ENCODE measurements at places on chromosomes 1 and 21. TPM values are rescaled to one million over a fixed set of nuclear protein-coding genes. Genes with fewer than 3 reads are reported as not detected.
A peak's percentile ranks its signal among the peaks of the same experiment; 100 is the strongest.

DNA sequence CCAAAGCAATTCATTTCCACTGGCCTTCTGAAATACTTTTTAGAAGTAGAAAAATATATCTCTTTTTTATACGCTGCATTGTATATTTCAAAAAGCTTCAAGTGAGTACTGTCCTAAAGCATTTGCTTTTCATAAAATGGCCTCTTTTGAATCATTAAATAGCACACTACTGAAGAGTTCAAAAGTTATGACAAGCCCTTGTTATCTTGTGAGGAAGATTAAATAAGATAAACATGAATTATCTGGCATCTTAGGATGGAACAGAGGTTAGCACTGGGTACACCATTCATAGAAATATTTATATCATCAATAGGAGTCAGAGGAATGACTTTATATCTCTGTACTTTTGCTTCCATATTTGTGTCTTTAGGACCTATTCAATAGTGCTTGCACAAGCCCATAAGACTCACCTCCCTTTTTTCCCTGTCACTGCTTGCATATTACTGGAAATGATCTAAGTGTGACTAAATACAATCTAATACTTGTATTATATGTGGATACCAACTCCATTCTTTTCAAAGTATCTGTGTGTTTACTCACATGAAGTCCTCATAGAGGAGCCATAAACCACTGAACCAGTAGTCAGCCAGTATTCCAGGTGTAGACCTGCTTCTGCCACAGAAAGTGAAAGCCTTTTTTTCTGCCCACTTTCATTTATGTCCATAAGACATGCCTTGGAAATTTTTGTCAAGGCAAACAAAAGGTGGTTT lies 274.2 kb upstream of the C1orf105 start:
- peak; percentile 90 for DNase-seq

DNA sequence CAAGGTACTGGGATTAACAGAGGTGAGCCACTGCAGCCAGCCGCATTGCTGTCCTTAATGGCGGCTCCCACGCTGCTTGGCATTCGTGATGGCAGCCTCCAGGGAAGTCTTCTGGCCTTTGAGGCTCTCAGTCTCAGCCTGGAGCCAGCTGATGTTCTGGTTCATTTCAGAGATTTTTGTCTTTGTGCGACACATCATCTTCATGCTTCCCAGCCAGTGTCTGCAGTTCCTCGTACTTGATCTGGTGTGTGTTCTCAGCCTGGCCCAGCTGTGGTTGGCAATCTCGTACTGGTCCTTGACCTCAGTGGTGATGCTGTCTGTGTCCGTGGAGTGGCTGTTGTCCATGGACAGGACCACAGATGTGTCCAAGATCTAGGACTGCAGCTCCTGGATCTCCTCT lies 11.7 kb downstream of the SNRPE start:
- no peak for DNase-seq

DNA sequence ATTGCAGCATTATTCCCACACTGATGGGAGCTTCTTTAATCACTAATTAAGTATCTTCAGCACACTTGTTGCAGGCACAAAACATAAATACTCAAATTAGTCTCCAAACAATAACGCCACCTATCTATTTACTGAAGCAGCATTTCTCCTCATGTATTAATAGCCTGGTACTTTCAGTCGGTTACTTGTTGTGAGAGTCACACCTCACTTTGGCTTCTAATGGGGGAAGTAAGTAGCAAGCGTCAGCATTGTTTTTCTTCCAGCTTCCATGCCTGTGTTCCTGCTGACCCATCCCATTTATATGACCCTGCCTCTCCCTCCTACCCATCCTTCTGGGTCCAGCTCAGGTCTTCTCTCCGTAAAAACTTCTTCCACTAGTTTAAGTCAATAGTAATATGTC lies 31.9 kb upstream of the DENND1B start:
- no peak for DNase-seq

DNA sequence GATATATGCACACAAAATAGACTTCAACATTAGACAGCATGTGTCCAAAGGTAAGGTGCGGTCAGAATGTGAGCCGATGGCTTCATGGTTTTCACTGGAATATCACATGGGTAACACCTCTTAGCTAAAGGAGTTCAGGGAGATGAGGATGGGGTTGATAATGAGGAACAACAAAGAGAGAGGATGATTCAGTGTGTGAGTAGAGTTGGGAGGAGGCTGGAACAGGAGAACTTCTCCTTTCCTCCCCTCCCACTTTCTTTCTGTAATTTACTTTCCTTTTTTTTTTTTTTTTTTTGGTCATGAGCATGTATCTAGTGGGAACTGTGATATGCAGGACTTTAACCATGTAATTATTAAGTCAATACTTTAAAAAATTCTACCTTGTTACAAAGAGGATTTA lies 99.4 kb downstream of the FASLG start:
- DNase-seq, result peak; percentile 25

- no peak for DNase-seq
These were observed 2.1 kb downstream of the GSTM4 start for GRCh38 chr1:109657970-109658369.

- no peak for DNase-seq
These were observed 22.2 kb downstream of the MKNK1 start for GRCh38 chr1:46581681-46582455.

- DNase-seq, result no peak
These were observed 30.7 kb downstream of the EIF2D start for GRCh38 chr1:206581571-206581981.

DNA sequence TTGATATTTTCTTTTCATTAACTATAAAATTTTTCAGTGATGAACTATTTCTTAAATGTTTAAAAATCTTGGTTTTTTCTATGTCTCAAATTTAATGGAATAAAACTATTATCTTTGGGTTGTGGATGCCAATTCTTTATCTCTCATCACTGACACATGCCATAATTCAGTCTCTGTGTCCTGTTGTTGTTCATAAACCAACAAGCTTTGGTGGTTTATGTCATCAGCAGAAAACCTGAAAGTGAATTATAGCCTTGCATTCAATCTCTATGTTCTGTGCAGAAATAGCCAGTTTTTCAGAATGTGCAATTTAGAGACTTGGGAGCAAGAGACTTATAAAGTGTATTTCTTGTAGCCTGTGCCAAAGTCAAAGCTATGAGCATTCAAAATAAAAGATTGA lies 462.6 kb upstream of the ADGRL4 start:
- no peak for DNase-seq

DNA sequence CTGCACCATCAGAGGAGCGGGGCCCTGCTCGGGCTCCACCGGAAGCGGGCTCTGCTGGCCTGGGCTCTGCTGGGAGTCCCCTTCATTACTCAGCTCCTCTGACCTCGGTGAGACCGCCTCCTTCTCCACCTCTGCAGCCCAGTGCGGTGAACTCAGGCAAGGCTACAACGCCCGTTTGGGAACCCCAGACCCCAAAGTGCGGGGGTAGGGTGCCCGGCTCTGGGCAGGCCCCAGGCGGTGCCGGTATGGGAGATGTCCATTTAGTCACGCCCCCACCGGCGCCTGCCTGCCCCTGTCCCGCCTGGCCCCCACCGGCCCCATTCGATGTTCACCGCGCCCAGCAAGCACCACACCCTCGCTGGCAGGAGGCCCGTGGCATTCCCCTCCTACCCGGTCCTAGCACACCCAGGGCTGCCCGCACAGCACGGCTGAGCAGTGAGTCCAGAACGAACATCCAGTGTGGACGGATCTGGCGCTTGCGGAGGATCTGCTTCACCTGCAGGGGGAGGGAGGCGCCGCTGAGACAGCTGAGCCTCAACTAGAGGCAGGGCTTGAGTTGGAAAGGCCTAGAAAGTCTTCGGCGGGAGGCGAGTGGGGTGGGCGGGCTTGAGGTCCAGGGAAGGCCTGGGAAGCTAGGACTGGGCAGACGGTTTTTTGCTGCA lies 10.0 kb downstream of the MAP3K6 start:
- peak; percentile 28 for DNase-seq

DNA sequence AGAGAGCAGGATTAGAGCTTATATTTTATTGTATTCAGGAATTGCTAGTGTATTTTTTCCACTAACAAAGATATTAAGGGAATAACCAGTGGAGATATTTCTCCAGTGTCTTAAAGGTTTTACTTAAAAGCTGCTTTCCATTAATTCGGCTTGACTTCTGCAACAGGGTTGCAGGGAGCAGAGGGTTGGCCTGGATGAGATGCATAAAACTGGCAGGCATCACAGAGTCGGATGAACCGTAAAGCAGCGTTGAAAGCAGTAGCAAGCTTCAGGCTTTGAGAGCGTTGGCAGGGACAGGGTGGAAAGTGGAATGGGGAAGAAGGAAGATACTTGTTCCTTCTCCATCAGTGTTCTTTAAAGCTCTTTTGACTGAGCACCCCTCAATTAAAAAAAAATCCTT lies 237.2 kb downstream of the LMO4 start:
- no peak for DNase-seq

- no peak for DNase-seq
These were observed 9.7 kb downstream of the SKI start for GRCh38 chr1:2237773-2238172.

DNA sequence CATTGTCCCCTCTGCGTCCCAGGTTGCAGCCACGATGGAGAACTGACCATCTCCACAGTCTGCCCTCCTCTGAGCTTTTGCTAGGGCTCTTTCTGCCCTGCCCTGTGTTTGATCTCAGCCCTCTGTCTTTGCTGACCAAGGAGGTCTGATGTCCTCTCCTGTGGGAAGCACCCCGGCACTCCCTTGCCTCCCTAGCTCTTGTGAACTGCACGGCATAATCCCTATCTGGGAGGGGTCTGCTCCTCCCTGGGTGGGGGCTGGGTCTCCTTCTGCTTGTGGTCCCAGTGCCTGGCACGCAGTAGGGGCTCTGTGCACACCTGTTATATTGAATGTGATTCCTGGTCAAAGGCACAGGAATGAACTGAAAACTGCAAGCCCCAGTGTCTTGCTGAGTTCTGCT lies 2.4 kb downstream of the DRAXIN start:
- DNase-seq, result no peak

DNA sequence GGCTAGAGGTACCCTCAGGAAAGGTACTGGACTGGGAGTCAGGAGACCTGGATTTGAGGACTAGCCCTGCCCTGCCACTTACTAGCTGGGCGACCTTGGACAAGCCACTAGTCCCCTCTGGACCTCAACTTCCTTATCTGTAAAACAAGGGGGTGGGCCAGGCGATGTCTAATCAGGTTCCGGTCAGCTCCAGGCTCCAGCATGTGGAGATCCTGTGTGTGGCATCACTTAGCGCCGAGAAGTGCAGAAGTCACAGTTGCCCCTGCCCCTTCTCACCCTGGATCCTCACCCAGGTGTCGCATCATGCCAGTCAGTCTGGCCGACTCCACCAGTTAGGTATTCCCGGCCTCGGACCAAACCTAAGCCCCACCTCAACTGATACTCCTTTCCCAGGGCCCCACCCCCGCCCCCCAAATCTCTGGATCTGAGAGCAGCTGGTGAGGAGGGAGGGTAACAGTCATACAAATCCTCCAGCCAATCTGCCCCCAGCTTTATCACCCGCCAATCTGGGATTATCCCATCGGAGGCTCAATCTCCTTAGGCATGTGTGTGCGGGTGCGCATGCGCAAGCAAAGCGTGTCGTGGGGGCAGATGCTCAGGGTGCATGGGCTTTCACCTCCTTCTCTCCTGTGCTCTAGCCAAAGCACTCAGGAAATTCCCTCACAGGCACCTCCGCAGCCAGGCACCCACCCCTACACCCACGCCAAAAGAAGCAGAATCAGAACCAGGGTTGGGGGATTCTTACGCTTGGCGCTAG lies 5.4 kb downstream of the CELF3 start:
- DNase-seq, result no peak

DNA sequence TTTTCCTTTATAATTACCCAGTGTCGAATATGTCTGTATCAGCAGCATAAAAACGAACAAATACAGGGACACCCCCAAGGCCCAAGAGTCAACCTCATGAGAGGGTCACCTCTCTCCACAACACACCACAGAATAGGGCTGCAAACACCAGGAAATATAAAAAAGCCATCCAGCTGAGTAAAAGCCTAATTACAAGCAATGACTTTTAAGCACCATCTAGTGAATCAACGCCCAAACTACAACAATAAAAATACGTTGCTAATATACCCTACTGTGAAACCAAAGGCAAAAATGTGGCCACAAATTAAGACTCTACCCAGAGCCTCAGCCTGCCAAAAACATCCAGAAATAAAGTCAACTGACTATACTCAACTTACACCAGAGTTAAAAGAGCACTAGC lies 817.9 kb upstream of the NEGR1 start:
- DNase-seq, result no peak

DNA sequence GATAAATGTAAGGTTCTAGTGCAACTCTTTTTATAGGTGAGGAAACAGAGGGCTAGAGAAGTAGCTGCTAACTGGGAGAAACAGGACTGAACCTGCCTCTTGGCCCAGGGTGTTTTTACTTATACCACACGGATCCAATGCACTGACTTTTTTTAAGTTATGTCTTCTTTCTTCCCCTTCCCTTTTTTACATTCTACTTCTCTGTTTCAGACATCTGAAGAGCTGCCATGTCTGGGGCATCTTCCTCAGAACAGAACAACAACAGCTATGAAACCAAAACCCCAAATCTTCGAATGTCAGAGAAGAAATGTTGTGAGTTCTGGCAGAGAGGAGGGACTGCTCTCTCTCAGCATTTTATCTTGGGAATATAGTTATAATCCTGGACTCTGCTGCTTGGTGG lies 1.4 kb downstream of the PFKFB2 start:
- no peak for DNase-seq

- DNase-seq, result no peak
These were observed at the start of gene SLAMF6 for GRCh38 chr1:160522622-160523345. Gene SLAMF6, minus strand, starts transcription at chr1:160523255. Its CDS starts 63 bp downstream, at chr1:160523192.

GRCh38 chr1:234186037-234186688 lies 187.1 kb upstream of the COA6 start:
- DNase-seq, result peak; percentile 91

- no peak for DNase-seq
These were observed 257.2 kb downstream of the NPHP4 start for GRCh38 chr1:5734996-5735395.

DNA sequence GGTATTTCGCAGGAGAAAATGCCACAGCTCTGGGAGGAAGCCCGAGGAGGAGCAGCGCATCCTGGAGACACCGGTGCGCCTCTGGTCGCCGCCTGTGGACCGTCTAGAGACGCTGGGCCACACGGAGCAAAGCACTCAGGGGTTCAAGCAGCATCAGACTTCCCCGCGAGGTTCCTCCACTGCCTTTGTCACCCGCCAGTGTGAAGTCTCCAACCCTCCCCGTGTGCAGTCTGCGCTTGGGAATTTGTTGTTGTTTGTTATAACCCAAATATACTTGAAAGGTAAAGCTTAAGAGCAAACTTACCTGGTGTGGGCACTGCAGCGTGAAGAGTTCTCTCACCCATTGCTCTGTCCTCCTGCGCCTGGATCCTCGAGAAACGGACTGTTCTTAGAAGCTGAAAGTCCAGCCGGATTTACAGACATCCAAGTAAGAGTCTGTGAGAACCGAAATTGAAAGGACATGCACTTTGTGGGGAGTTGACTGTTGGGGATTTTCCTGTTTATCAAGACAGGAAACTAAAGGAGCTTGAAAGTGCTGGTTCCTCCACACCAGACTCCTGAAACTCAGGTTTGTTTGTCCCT lies at the start of gene GBP4:
Gene GBP4 (minus strand): TSS at position 452 of the 582 bp plus-strand sequence. CDS start 108 bp downstream, at position 344.
- DNase-seq, result peak; percentile 7

- DNase-seq, result no peak
These were observed 54.5 kb downstream of the RNF187 start for GRCh38 chr1:228541725-228542124.

Gene SLAMF6
- polyA plus RNA-seq, result not detected

Gene KRTAP10-9
- not detected for polyA plus RNA-seq

Gene CCDC27
- polyA plus RNA-seq, result not detected

Gene KCNA2
- polyA plus RNA-seq, result not detected

Gene GBP5
- polyA plus RNA-seq, result not detected

Gene SPATA46
- not detected for polyA plus RNA-seq

Gene TDRD5
- not detected for polyA plus RNA-seq

Gene SPATA45
- polyA plus RNA-seq, result 0.19 TPM

Gene SLC45A3
- 3.9 TPM for polyA plus RNA-seq

Gene ANGPTL3
- not detected for polyA plus RNA-seq

Gene PRAMEF1
- polyA plus RNA-seq, result not detected

Gene LYPD8
- polyA plus RNA-seq, result not detected

Gene SKI
- 10.7 TPM for polyA plus RNA-seq

Gene CYP4Z1
- polyA plus RNA-seq, result not detected
